Osteoblast (primary cell): ENCODE measurements at places on chromosomes 1 and 21. TPM values are rescaled to one million over a fixed set of nuclear protein-coding genes. Genes with fewer than 3 reads are reported as not detected.

Gene LDLRAD1
- total RNA-seq = not detected in 2 replicates

Gene EEIG2
- 11.2 and 12.4 TPM in 2 replicates for total RNA-seq

Gene STUM
- under 0.01 TPM in 1 of 2 replicates, not detected in the other for total RNA-seq

Gene OR2T29
- not detected in 2 replicates for total RNA-seq

Gene LYPD8
- not detected in 2 replicates for total RNA-seq
